ENCODE measurements at places on chromosomes 6 and 20.

DNA sequence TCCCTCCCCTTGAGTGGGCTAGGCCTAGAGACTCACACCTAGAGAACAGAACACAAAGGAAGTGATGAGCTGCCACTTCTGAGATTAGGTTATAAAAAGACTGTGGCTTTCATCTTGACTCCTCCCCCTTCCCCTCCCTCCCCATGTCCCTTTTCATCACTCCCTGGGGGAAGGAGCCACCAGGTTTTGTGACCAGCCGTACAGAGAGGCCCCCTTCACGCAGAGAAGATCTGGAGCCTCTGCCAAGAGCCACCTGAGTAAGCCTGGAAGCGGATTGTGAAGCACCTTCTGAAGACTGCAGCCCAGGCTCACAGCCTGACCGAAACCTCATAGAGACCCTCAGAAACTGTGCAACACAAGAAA lies 118.4 kb upstream of the NXT1 start:
- no peak for DNase-seq

GRCh38 chr6:76553256-76553655 lies 480.8 kb upstream of the IMPG1 start:
- DNase-seq, result no peak

DNA sequence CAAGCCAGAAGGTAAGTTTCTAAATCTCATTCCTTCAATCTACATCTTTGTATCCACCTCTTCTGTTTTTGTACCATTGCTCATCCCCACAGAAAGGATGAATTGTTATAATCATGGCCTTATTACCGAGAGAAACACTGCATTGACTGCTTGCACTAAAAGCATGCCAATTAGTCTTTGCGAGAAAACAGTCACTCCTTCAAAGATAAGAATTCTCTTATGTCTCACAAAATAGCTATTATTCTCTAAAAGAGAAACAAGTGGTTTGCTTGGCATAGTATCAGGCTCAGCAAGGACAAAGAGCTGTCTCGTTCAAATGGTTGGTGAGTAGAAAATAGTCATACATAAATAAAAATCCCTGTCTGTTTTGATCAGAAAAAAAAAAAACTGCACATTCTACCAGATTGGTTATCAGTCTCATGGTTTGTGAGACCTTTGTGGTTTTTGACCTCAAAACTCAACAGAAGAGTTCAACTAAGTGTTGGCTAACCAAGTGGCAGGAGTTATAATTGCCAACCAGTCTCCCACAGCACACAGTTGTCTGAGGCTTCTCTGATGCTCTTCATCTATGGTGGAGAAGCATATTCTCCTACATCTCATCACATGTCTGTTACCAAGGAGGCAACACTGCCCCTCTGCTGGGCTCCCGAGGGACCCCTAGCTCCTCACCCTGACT lies 35.1 kb upstream of the ARMH2 start:
- no peak for DNase-seq

GRCh38 chr20:13995841-13996240 lies 525 bp downstream of the MACROD2 start:
- no peak for DNase-seq

DNA sequence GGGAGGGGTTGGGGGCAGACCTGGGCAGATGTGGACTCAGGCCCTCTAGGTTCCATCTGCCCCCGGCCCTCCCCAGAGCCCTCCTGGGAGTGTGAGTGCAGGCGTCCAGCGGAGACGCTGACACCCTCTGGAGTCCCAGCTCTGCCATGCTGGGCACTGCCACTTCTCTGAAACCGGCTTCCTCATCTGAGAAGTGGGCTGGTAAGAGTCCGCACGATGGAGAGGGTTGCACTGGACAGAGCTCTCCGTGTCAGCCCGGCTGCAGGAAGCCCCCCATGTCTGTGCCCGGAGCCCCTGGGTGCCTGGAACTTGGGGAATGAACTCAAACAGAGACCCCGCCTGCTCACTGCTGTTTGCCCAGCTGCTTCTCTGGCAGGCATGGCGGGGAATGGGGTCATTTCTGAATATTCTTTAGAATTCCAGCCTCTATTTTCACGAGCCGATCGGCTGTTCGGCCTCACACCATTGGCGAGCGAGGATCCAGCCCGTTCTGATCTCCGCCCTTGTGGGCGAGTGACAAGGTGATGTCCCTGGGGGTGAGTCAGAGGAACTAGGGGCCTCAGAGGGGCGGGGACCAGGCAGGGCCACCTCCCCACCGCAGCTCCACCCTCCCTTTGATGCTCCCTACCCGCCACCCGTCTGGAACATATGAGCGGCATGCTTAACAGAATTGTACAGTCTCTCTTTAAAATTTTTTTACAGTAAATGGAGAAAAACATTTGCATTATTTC lies 47.8 kb upstream of the GATA5 start:
- no peak for DNase-seq

DNA sequence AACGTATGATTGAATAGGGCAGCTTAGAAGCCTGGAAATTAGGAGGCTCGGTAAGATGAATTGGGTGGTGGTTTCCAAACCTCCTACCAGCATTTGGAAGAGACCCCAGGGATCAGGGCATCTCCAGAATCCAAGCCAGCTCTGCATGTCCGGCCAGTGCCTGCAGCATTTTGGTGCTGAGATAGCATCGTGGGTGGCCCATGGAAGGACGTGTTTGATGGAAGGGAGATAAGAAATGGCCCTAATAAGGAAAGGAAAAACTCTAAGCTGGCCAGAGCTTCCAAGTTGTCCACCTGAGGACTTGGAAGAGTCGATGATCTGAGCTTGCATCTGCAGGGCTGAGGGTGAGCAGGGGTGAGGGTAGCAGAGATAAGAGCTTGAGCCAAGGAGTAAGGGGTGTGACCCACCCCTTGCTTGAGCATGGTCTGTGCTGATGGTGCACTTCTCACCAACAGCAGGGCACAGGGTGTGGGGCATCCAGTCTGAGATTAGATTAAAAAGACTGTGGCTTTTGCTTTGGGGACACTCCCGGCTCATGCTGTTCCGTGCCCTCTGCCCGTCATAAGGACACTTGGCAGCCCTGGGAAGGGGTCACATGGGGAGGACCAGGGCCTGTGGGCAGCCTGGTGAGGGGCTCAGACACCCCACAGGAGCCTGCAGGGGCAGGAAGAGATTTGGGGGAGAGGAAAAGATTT lies 213.2 kb downstream of the ERMARD start:
- DNase-seq, result no peak

DNA sequence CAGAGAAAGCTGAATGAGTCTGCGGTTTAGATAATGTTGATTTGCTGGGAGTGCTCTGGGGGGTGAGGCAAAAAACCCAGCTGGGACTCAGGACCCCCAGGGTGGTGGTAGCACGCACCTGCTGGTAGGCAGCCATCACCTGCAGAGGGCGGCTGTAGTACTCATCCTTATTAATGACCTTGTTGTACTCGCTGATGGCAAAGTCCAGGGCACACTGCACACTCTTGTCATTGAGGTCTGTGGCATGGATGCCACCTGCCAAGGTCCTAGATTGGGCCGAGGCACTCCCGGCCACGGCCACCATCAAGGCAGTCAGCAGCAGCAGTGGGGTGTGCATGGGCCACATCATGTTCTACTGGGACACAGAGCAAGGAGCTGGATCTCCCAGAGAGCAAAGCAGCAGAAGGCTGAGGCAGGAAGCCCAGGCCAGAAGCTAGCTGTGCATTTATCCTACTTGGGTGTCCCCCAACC lies at the start of gene CST5:
Gene CST5 (minus strand): TSS at position 421 of the 471 bp plus-strand sequence. CDS start 72 bp downstream, at position 349.
- no peak for DNase-seq

- no peak for DNase-seq
These were observed 119.1 kb upstream of the SLC2A12 start for GRCh38 chr6:134171517-134171916.

DNA sequence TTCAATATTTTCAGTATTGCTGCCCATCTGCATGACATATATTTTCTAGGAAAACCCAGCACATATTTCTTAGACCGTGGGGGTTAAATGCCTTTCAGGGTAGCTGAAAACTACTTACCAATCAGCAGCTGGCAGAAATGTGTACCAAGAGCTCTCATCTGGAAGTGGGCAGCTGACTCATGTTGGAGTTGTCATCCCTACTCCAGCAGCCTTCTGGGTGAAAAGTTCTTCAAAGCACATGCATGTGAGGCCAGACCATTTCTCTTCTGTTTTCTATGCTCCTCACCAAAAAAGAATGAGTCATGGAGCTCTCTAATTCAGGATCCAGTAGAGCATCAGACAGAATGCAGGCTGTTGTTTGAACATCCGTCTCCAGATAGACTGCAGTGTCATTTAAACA lies 135.5 kb downstream of the PAX1 start:
- no peak for DNase-seq

GRCh38 chr6:13467216-13467600 lies 20.2 kb downstream of the GFOD1 start:
- DNase-seq, result no peak

- no peak for DNase-seq
These were observed 362.0 kb downstream of the CENPW start for GRCh38 chr6:126701676-126702560.

- DNase-seq, result no peak
These were observed 31.2 kb downstream of the SAMHD1 start for GRCh38 chr20:36920334-36920730.

DNA sequence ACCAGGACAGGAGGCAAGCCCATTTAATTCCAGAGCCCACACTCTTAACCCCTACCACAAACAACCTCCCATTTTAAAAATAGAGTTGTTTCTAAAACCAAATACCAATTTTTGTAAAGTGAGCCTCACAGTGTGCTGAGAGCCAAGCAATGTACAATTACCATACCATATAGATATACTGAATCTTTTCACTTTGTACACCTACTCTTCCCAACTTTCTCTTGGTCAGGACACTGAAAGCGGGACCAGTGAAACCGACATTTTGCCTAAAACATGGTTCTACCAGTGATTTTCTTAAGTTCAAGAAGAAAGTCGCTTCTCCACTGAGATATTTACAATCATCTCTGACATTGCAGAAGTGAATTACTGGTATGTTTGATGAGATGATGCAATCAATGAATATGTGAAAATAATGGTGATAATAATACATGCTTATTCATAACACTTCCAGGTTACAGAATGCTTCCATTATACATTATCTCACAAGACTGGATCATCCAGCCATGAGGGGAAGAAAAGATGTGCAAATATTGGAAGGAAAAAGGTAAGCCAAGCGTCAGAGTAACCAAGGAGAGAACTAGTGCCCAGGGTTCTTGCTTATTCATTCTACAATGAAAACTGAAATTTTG lies 74.1 kb downstream of the HIVEP2 start:
- no peak for DNase-seq

GRCh38 chr6:46059608-46060007 lies 43.9 kb upstream of the CLIC5 start:
- DNase-seq, result no peak

DNA sequence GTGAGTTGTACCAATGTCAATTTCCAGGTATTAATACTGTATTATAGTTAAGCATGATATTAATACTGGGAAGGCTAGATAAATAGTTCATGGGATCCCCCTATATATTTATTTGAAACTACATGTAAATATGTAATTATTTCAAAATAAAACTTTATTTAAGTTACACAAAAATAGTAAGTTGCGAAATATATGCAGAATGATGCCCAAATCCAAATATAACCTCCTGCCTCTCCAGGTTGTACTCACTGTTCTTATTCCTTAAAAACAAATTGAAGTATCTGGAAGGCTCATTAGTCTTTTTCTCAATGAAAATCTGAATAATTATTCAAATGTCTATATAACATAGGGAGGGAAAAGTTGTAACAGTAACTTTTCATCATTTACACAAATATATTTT lies 161.9 kb upstream of the DEFB112 start:
- no peak for DNase-seq

- no peak for DNase-seq
These were observed 610.4 kb downstream of the RFPL4B start for GRCh38 chr6:112957536-112957916.

- no peak for DNase-seq
These were observed 6.0 kb downstream of the STX11 start for GRCh38 chr6:144156338-144156737.

DNA sequence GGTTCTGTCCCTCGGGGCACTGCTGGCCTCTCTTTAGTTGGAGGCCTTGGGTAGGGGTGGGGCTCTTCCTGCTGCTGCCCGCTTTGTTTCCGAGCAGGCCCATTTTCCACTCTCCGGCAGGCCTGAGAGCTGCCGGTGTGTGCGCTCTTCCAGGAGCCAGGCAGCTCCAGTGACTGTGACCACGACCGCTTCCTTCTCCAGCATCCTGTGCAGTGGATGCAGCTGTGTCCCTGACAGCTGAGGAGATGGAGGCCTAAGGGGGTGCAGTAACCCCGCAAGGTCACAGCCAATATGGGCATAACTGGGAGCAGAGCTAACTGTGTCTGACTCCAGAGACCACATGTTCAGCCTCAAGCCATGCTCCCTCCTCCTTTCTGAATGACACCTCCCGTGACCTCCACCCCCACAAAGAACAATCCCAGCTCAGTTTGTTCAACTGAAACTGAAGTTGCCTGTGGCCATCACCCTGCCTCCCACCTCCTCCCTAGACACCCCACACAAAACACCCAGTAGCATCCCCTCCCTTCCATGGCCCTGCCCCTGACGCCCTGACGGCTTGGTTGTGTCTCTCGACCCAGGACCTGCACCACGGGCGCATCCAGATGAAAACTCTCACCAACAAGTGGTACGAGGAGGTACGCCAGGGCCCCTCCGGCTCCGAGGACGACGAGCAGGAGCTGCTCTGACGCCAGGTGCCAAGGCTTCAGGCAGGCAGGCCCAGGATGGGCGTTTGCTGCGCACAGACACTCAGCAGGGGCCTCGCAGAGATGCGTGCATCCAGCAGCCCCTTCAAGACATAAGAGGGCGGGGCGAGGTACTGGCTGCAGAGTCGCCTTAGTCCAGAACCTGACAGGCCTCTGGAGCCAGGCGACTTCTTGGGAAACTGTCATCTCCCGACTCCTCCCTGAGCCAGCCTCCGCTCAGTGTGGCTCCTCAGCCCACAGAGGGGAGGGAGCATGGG lies 27.8 kb downstream of the SPATA2 start:
- no peak for DNase-seq

- DNase-seq, result no peak
These were observed 66.9 kb downstream of the CARMIL1 start for GRCh38 chr6:25346064-25346463.

DNA sequence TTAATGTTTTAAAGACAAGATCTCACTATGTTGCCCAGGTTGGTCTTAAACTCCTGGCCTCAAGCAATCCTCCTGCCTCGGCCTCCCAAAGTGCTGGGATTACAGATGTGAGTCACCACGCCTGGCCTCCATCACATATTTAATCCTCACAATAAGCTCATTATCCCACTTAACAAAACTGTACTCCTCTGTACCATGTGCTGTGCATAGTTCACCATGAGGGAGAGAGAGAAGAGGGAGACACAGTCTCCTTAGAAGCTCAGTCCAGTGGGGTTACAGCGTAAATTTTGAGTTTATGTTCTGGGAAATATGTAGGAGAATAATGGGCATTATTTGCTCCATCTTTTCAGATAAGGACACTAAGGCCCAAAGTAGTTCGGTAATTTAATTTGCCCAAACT lies 7.9 kb upstream of the CPNE5 start:
- no peak for DNase-seq

DNA sequence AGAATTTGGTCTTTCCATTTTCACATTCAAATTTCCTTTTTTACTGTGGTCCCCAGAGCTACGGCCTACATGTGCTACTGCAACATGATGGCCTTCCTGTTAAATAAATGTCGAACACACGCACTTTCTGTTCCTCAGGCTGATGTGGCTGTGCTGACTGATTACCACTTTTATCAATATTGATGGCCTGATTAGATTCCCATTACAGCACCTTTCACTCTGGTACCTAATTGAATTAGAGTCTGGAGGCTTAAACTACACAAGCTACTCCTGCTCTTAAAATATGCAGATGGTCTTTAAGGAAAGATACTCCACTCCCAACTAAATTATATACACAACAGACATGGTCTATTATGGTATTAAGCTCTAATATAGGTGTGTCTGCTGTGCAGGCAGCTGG lies 301.6 kb downstream of the FRK start:
- DNase-seq, result no peak

GRCh38 chr6:46677314-46677654 lies 10.4 kb upstream of the TDRD6 start:
- DNase-seq, result no peak

Data from GM12892 (cell line).